ENCODE measurements at places on chromosomes 2 and 18. TPM values are rescaled to one million over a fixed set of nuclear protein-coding genes. Genes with fewer than 3 reads are reported as not detected.
A peak's percentile ranks its signal among the peaks of the same experiment; 100 is the strongest.

GRCh38 chr2:241659150-241659739 lies 21.8 kb downstream of the ATG4B start:
- peak; percentile 50 for DNase-seq

GRCh38 chr2:85455552-85456090 lies 37.1 kb downstream of the SH2D6 start:
- DNase-seq = no peak

GRCh38 chr2:217366266-217366895 lies 506.5 kb upstream of the TNP1 start:
- DNase-seq = no peak

DNA sequence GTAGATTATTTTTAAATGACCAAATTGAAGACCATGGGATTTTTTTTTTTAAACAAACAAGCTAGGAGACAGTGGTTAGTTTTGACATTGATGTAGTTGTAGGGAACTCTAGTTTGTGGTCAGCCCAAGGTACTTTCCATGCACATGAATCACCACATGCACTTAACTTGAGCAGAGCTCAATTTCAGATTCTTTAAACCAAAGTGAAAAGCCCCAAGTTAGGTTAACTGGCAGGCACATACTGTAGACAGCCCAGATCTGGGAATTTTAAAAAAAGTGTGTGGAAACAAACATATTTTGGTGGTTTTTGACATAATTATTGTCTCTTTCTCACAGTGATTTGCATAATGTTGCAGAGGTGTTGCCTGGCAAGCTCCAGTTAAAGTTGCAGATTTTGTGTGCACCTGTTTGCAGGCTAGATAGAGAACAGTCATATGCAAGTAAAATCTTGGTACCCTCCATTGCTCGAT lies 88.4 kb downstream of the BCL2L11 start:
- no peak for DNase-seq

GRCh38 chr2:43611987-43612894 lies 16.4 kb upstream of the THADA start:
- peak; percentile 79 for DNase-seq

GRCh38 chr2:196504788-196505187 lies 134.7 kb upstream of the CCDC150 start:
- DNase-seq = no peak

DNA sequence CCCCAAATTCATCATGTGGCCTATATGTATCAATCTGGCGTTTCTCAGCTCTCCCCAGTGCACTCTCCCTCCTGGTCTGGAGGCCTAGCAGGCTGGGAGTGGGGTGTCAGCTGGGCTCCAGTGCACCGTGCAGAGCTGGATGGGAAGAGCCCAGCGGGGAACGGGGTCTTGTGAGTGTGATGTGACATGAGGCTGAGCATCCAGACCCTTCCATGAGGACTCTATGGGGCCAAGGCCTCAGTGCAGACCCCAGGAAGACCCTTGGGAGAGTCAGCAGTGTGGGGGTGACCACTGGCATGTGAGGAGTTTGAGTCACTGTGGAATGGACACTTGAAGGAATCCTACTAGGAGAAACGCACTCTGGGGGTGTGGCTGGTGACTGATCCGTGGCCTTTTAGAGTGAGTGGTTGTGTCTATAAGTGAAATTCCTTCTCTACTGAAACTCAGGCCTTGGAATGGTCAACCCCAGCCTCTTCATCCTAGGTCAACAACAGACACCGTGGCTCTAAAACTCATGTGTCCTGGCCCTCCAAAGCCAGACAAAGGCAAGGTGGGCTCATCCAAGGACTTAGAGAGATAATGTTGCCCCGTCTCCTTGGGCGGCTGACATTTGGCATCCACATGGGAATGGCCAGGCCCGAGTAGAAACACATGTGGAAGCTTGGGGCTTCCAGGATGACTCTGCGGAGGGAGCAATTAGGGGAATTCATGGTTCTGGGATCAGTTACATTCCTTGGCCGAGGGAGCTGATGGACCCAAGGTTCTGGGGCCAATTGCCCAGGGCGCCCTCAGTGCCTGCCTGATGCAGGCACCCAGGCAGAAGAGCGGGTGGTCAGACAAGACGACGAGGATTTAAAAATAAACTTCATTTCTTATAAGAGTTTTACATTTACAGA lies 156.0 kb upstream of the TWIST2 start:
- DNase-seq = no peak

Gene TPGS2
- 59.5 TPM for total RNA-seq

Gene SERPINB7
- 4.2 TPM for total RNA-seq

Data from PC-9 (cell line).